Kidney glomerular epithelial cell (primary cell): ENCODE measurements at places on chromosomes 6 and 20.

DNA sequence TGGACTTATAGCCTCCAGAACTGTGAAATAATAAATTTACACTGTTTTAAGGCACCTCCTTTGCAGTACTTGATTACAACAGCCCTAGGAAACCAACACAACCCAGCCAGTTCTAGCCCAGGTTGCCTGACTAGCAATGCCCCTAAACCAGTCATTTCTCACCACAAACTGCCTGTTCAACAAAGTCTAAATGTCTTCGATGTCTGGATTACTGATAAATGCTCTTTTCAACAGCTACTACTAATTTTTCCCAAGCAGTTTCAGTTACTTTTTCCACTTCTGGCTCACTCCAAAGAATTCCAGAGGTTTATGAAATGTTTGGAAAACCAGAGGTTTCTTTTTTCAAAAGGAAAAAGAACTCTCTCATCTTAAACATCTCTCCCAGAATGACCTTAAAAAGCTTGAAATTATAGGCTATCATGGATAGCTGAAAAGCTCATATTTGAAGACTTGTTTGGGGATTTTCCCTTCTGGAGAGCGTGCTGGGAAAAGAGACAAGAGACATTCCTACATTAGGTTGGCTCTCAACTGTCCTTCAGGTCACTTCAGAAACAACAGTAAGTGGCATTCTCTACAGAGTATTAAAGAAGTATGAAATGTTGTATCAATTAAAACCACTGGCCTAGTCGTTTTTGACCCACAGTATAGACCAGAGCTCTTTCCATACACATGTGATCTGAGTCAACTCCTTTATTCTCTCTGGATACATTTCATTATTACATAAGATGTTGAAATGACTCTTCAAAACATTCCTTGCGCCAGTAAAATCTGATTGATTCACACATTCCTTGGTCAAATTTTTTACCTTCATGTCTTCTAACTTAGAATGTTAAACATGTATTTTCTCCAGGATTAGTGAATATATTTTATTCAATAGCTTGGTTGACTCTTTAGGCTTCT is 265.9 kb downstream of the COL12A1 start:
- no peak for DNase-seq

DNA sequence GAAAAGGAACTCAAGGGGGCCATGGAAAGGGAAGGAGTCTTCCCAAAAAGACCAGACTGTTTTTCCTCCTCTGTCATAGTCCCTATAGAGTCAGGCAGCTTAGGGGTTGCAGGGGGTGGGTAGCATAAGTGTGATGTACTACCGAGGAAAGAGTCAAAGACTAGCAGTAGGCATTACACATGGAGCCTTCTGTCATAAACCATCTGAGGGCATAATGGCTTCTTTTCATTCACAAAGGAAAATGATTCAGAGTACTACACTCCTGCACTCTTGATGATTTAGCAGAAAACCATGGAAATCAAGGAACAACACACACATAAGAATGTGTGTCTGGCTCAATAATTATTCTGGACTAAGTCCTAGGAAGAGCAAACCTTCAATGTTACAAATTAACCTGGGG is 14.9 kb downstream of the PLN start:
- peak; percentile 79 for DNase-seq

DNA sequence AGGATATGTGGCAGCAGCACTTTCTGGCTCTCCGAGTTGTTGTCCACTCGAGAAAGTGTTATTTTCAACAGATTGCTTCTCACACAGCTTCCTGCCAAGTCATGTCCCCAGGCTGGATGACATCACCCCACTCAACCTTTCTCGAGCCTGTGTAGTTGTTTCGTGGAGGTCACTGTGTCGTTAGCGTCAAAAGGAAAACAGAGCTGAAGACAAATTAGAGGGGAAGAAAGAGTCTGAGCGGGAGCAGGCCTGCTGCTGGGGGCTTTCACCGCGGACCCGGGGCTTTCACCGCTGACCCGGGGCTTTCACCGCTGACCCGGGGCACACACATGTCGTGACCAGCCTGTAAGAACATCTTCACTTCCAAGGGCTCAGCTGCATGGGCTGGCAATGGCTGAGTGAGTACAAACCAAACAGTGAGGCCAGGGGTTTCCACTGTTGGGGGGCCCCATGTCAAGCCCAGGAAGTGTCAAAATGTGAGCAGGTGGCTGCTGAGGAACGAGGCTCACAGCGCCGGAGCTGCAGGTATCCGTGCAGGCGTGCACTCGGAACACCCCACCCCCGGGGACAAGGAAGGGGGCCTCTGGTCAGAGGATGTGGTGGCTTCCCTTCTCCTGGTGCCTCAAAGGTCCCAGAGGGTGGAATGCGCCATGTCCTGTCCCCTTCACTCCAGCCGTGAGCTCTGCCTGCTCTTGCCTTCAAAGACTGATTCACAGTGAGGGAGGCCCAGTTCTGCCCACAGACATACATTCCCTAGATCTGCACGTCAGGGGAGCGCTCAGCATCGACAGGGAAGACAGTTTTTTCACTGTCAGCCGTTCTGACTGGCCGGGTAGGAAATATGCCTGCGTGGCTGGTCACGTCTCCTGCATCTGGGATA is 365.9 kb downstream of the TAF4 start:
- DNase-seq: no peak

DNA sequence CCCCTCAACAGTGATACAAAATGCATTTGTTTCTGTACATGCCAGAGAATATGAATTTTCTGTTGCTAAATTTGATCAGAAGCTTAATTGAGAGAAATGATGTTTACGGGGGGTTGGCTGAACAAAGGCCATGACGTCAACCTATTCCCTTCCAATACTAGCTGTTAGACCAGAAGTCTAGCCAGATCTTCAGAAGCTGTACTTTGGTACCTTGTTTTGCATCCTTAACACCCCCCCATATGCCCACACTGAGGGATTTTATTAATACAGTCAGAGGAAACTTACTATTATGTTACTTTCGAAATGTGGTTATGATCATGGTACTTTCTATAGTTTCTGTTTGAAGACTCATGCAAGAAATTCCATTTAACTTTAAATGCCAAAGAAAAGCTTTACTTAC is 3.1 kb downstream of the NCOA7 start:
- DNase-seq: no peak

GRCh38 chr6:40948570-40948969 is 90.5 kb downstream of the UNC5CL start:
- no peak for DNase-seq

- DNase-seq: no peak
These were observed 26.8 kb downstream of the RALGAPA2 start for GRCh38 chr20:20685635-20686034.

- no peak for DNase-seq
These were observed 70.5 kb downstream of the COL19A1 start for GRCh38 chr6:69936674-69937363.
